G401 (cell line): ENCODE measurements at places on chromosomes 16 and 17.

- DNase-seq = no peak
Measured at GRCh38 chr16:54466233-54466632, 179.6 kb upstream of the IRX3 start.

DNA sequence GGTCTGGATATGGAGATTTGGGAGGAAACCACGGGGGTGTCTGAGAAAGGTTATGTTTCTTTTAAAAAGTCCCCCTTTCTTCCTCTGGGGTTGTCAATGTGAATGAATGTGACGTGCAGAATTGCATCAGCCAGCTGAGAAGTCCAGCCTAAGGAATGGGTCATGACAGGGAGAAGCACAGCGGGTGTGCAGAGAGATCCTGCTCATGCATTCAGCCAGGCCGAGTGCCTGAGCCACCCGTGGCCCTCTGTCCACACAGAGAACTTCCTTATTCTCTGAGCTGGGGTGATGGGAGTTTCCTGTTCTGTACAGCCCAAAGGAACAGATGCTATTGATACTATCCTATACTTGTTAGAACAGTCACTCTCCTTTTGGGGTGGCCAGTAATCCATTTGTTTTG is 117.9 kb downstream of the CPPED1 start:
- peak; percentile 2 for DNase-seq

- peak; percentile 66 for DNase-seq
Measured at GRCh38 chr17:78168903-78169793, 767 bp downstream of the SYNGR2 start.

DNA sequence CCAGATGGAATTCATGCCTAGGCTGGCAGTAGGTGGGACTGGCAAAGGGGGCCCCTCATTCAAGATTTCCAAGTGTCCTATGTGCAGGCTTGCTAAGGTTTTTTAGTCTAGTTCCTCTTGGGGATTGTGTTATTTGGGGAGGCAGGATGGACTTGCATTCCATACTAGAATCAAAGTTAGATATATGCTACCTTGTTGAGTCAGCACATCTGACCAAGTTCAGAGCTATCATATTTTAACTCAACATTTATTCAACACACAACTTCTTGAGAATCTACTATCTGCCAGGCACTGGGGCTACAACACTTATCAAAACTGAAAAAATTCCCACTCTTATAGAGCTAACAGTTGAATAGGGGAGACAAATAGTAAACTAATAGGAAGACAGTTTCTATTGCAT is 6.7 kb downstream of the GP2 start:
- no peak for DNase-seq

- DNase-seq = no peak
Measured at GRCh38 chr16:89315791-89316581, 98.5 kb downstream of the ZNF778 start.
